ENCODE measurements at places on chromosomes 4 and X.

DNA sequence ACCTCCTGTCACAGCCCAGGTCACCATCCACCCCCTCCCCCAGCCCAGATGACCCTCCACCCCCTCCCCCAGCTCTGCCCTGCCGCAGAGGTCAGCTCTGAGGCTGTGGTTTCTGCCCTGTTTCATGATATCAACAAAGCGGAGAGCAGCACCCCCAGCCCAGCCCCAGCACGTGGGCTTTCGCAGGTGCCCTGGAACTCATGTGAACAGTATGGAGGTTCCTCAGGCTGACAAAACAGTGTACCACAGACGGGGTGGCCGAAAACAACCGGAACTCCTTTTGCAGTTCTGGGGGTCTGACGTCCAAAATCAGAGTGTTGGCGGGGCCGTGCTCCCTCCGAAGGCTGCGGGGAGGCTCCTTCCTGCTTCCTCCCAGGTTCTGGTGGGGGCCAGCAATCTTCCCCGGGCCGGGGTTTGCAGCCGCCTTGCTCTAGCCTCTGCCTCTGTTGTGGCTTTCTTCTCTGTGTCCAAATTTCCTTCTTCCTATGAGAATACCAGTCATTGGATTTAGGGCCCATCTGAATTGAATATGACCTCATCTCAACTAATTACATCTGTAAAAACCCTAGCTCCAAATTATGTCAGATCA lies 7.9 kb upstream of the PSAPL1 start:
- no peak for DNase-seq

- DNase-seq: peak; percentile 68
Observed at GRCh38 chrX:135985157-135985972, at the start of gene SLC9A6. TSS of gene SLC9A6 (plus strand) at chrX:135985435. CDS start at chrX:135985659, 224 bp downstream.

GRCh38 chr4:88196523-88197185 lies 38.2 kb upstream of the ABCG2 start:
- no peak for DNase-seq

DNA sequence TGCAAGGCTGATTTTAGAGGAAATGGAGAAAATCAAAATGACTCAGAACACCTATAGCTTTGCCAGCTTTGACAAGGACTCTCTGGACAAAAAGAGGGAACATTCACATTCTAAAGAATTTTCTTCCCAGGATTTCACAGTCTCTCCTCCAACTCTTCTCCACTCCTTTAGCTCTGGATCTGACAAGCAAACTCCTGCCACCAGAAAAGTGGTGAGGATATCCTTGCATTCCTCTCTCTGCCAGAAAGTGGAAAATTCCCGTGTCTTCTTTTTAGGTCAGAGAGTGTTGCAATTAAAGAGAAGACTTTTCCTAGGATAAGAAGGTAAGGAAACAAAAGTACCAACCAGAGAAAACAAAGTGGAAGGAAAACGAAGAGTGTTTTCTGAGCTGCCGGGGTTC lies 16.1 kb upstream of the PDGFRA start:
- DNase-seq: no peak

DNA sequence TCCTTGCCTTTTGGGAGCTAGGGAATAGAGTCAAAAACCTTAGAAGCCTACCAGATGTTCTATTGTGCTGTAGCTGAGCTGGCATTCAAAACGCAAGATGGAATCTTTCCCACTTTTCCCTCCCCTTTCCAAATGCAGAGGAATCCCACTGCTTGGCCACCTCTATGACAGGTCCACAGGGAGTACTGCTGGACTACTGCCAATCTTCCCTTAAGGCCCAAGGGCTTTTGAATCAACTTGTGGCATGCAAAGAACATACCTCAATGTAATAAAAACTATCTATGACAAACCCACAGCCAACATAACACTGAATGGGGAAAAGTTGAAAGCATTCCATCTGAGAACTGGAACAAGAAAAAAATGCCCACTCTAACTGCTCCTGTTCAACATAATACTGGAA lies 139.2 kb upstream of the AGTR2 start:
- no peak for DNase-seq

GRCh38 chrX:3351276-3351675 lies 4.8 kb upstream of the MXRA5 start:
- no peak for DNase-seq

DNA sequence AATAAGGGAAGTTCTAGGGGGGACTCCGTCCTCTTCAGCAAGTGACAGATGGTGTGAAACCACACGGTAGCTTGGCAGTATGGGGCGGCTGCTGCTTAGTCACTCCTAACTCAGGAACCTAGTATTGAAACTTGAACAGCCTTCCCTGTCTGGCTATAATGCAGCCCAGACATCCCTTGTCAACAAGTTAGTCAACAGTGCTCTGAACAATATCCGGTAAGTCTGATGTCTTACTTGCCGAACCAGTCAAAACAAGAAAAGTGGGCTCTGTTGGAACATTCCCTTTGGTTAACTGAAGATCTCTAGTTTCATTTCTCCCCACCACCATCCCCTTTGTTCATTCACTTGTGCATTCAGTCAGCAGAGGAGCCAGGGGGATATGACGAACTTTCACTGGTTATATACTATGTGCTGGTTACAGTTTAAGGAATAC lies 18.7 kb upstream of the CXCL13 start:
- peak; percentile 72 for DNase-seq

- peak; percentile 57 for DNase-seq
Observed at GRCh38 chrX:154735695-154736393, 15.0 kb downstream of the GAB3 start.

GRCh38 chr4:70183168-70183939 lies 12.2 kb upstream of the ODAM start:
- DNase-seq: peak; percentile 10

DNA sequence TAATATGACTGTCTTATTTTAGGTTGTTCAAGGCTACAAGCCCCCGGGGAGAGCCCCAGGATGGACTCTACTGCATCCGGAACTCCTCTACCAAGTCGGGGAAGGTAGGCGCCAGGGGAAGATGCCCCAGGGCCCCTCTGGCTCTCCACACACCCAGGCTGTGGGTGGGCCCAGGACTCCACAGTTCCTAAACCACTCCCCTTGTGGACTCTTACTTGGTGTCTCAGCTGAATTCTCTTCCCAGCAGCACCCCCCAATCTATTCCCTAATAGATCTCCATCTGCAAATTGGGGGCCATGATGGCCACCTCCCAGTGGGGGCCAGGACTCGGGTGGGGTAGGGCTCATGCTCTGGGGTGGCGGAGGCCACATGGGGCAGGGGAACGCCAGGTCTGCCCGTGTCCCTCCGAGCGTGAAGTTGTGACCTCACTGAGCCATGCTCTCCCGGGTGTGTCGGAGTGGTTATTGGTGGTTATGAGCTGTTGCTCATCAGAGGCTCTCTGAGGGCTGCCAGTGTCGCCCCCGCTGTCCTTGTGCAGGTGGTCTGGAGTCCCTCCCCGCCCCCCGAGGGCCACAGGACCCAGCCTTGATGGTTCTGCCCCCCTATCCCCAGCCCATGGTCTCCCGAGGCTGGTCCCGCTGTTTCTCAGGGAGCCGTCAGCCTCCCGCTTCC lies 11.2 kb upstream of the ADD1 start:
- DNase-seq: no peak

- DNase-seq: no peak
Observed at GRCh38 chrX:8377041-8377440, 87.6 kb upstream of the VCX3B start.

- no peak for DNase-seq
Observed at GRCh38 chrX:71653344-71653743, 14.0 kb upstream of the LOC101059915 start.

GRCh38 chr4:53274609-53275268 lies 91.1 kb downstream of the SCFD2 start:
- DNase-seq: no peak

DNA sequence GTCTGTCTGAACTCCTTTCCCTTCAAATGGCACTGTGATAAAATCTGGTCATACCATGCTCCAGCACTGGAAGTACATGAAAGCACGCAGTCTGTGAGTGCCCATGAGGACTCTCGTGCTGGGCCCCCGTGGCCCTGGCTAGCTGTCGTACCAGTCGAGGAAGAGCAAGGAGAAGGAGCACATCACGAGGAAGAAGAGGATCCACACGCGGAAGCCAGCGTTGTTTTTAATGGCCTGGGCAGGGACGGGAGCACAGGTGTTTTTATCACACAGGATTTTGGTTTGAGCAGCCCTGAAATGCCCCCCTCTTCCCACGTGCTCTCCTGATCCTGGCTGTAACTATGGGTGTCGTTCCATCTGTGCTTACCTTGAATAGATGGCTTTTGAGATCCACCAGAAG lies 33.0 kb downstream of the NSG1 start:
- DNase-seq: no peak

GRCh38 chrX:153984351-153985178 lies 12.0 kb downstream of the TMEM187 start:
- no peak for DNase-seq

- no peak for DNase-seq
Observed at GRCh38 chr4:32680946-32681345, 1960.8 kb downstream of the PCDH7 start.

GRCh38 chr4:102601586-102602227 lies 100.5 kb downstream of the NFKB1 start:
- DNase-seq: no peak

- DNase-seq: peak; percentile 99
Observed at GRCh38 chr4:168408620-168409019, 71.7 kb downstream of the DDX60L start.

DNA sequence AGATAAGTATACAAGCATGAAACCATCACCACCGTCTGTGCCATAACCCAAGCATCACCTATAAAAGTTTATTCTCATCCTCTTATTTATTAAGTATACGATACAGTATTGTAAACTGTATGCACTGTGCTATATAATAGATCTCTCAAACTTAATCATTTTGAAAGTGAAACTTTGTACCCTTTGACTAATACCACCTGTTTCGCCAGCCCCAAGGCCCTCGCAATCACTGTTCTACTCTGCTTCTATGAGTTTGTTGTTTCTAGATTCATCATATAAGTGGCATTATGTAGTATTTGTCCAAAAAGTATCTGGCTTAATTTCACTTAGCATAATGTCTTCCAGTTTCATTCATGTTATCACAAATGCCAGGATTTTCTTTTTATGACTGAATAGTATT lies 72.1 kb upstream of the DOCK11 start:
- no peak for DNase-seq

DNA sequence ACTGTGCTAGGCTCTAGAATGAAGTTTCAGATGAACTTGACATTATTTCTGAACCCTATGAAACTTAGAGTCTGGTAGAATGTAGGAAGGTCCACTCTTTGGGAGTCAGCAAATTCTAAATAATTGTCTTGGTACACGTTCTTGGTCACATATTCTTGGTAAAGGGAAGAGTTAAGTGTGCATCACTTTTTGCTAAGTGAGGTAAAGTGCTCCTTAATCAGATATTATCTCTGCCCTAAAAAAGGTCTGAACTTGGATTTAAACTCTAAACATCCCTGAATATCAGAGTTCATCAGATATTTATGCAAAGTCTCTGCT lies 7.2 kb downstream of the OCIAD2 start:
- DNase-seq: no peak

- no peak for DNase-seq
Observed at GRCh38 chr4:35793045-35793722, 451.1 kb downstream of the ARAP2 start.

All from myocyte (in vitro differentiated cells).